ENCODE measurements at places on chromosomes 6 and 20.

- no peak for DNase-seq
These were observed 30.5 kb downstream of the MUC22 start for GRCh38 chr6:31040801-31041200.

GRCh38 chr20:35497320-35497719 is 32.1 kb downstream of the C20orf173 start:
- DNase-seq = no peak

- DNase-seq = peak; percentile 79
These were observed 71.2 kb downstream of the RAMACL start for GRCh38 chr6:166515072-166515810.

GRCh38 chr6:57162516-57162915 is 9.6 kb upstream of the BAG2 start:
- no peak for DNase-seq

DNA sequence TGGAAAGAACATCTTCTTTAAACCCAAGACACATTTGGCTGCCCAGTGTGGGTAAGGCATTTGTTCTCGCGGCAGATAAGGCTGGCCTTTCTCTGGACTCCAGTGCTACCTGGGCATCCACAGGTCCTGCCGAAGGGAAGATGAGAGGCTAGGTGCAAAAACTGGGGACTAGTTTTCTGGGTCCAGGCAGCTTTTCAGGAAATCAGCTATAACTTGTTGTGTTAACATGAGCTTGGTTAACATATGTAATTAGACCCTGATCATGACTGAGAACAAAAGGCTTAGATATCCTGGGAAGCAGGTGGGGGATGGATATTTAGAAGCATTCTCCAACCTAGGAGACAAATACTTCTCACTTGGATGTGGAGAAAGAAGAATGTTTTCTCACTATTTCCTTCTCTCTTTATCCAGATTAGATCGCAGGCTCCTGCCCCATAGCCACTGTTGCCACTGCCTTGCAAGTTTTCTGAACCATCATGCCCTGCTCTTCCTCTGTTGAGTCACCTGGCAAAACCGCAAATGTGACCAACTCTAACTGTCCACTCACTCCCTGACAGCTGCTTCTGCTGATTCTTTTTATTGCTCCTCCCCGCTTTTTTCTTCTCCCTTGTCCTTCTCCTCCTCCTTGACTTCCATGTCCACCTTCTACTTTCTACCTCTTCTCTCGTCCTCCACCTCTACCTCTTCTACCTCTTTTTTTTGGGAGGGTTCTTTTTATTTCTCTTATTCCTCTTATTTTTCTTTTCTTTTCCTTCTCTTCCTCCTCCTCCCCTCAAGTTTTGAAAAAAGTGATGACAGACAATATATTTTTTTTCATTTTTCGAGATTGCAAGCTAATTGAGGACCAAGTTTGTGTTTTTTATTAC is 258.1 kb downstream of the UTRN start:
- peak; percentile 76 for DNase-seq

- DNase-seq = no peak
These were observed 250.3 kb upstream of the PLN start for GRCh38 chr6:118297821-118298220.

- DNase-seq = no peak
These were observed 33.3 kb downstream of the SUMO4 start for GRCh38 chr6:149433405-149433804.

GRCh38 chr20:23869520-23869919 is 10.0 kb downstream of the CST5 start:
- no peak for DNase-seq

GRCh38 chr20:48662711-48663110 is 165.1 kb downstream of the PREX1 start:
- DNase-seq = no peak

- DNase-seq = peak; percentile 53
These were observed 92.8 kb downstream of the CLIC5 start for GRCh38 chr6:45922728-45923351.

- no peak for DNase-seq
These were observed 50.3 kb downstream of the LGSN start for GRCh38 chr6:63269470-63269869.

GRCh38 chr6:79184641-79185040 is 49.8 kb downstream of the HMGN3 start:
- DNase-seq = no peak

- DNase-seq = no peak
These were observed 125.6 kb downstream of the TSHZ2 start for GRCh38 chr20:53097791-53098190.

- no peak for DNase-seq
These were observed 6.0 kb upstream of the NPBWR2 start for GRCh38 chr20:64113444-64113775.

GRCh38 chr6:15615802-15616201 is 47.0 kb downstream of the DTNBP1 start:
- DNase-seq = no peak

GRCh38 chr6:154882107-154882506 is 113.0 kb upstream of the TIAM2 start:
- DNase-seq = no peak

DNA sequence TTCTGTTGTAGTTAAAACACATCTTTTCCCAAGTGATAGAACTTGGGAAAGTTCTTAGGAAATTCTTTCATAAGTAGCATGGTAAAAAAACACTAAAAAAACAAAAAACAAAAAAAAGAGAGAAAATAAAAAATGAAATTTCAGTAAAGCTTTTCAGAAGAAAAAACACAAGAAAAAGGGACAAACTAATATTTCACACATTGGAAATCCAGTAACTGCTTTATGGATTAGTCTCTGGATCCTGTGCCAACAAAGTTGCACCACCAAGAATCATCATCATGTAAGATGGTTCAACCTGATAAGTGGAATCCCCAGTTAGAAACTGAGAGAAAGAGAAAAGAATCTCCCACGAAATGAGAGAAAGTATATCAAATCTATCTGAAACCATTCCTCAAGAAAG is 144.2 kb downstream of the GMDS start:
- no peak for DNase-seq

- peak; percentile 80 for DNase-seq
These were observed 27.2 kb downstream of the UBE2V1 start for GRCh38 chr20:50085481-50086365.

DNA sequence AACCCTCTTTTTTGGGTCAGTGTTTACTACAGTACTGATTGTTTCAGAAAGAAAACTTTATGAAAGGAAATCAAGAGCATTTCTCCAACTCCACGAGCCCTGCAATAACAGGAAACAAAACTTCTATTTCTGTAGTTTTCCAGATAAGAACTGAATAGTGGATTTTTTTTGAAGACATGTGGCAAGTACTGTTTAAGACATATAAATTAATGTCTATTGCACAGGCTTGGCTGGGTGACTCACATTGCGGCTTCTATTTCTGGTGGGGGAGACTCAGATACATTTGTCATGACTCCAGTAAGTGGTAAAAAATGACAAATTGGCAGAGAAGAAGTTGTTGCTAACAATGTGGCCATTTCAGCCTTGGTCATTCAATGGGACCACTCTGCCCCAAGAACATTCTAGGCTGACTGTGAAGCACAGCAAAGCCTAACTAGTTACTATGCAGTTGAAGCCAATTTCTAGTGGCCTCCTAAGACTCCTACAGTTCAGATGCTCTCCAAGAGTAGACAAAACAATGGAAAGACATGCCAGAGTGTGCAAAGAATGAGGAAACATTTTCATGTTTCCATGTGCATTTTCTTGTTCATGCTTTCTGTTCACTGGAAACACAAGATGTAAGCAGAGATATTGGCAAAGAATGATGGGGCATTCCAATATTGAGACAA is 200.9 kb downstream of the EDN1 start:
- peak; percentile 42 for DNase-seq

DNA sequence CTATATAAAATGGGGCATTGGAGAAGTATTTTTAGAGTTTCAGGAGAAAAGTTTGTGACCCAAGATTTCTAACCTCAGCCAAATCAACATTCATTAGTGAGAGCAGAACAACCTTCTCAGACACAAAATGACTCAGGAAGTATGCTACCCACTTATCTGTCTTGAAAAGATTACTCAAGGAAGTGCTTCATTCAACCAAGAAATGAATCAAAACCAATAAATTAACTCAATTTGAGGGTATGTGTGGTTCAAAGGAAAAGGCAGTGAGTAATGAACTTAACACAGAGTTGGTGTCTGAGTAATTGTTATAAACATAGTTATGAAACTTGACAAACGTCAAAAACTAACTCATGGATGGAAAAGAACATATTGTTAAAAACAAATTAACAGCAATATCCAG is 227.6 kb downstream of the HAO1 start:
- DNase-seq = peak; percentile 25

- DNase-seq = no peak
These were observed 224.3 kb upstream of the FOXA2 start for GRCh38 chr20:22808628-22809027.
